ENCODE measurements at places on chromosomes 1 and 21. TPM values are rescaled to one million over a fixed set of nuclear protein-coding genes. Genes with fewer than 3 reads are reported as not detected.

The LHX8 gene
- not detected for total RNA-seq

The PTCH2 gene
- total RNA-seq, result not detected

The OR10J1 gene
- total RNA-seq, result not detected

The BTG2 gene
- 34.1 TPM for total RNA-seq

The FCRL5 gene
- not detected for total RNA-seq

The GPR52 gene
- total RNA-seq, result not detected

The VWA1 gene
- 7.6 TPM for total RNA-seq

The UBE2U gene
- not detected for total RNA-seq

Data from hair follicular keratinocyte (primary cell).